ENCODE measurements at places on chromosomes 3 and 15.

DNA sequence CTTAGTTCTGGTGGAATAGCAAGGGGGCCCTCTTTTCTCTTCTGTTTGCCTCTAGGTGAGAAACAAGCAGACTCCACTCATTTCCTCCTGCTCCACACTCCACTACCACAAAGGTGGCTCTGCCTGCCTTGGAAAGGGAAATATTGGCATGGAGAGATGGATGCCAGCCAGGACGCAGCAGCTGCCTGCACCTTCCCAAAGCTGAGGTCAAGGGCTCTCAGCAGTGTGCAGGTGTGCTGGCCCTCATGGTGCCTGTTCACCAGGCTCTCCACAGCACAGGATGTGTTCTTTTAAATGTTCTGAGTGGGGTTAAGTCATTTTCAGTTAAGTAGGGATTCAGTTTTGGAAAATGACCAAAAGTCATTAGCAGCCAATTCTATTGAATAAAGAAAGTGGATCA is 211.2 kb upstream of the STRIT1 start:
- DNase-seq, result no peak

DNA sequence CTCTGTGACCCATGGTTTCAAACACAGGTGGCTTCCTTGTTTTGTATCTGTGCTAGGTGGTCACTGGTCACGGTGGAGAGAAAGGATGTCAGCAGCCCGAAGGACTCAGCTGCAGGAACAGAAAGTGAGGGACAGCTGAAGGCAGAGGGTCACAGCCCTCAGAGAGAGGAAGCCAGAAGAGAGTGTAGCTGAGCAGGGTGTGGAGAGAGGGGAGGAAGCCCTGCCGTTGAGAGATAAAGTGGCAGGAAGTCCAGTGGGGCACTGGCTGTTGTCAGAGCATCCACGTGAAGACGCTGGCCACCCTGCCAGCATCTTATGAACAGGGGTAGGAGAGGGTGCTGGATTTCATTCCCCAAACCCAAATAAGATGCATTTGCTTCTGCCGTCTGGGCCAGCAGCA is 36.9 kb downstream of the LIMD1 start:
- DNase-seq, result no peak

GRCh38 chr3:127786353-127787070 is 35.8 kb downstream of the MGLL start:
- DNase-seq, result no peak

- DNase-seq, result no peak
Observed at GRCh38 chr3:113263020-113263419, 51.7 kb downstream of the BOC start.

DNA sequence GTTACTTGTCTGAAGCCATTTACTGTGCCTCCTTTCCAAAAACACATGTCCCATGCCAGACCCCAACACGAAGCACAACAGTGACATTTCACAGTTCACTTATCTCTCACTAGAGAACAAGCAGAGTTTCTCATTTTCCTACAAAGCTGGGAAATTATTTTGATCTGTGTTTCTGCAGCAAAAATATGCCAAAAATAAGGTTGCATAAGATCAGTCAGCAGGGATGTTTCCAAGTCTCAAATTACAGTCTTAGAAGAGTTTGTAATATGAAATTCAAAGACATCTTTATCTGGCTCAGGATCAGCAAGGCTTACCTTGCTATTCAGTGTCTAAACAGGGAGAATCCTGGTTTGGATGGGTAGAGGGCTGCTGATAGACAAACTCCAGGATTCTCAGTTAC is 75.5 kb downstream of the GJD2 start:
- no peak for DNase-seq

- DNase-seq, result no peak
Observed at GRCh38 chr3:64392001-64392400, 166.7 kb upstream of the PRICKLE2 start.

- DNase-seq, result no peak
Observed at GRCh38 chr3:116093374-116093773, 351.9 kb downstream of the LSAMP start.
